ENCODE measurements at places on chromosomes 1 and 21.
A peak's percentile ranks its signal among the peaks of the same experiment; 100 is the strongest.

DNA sequence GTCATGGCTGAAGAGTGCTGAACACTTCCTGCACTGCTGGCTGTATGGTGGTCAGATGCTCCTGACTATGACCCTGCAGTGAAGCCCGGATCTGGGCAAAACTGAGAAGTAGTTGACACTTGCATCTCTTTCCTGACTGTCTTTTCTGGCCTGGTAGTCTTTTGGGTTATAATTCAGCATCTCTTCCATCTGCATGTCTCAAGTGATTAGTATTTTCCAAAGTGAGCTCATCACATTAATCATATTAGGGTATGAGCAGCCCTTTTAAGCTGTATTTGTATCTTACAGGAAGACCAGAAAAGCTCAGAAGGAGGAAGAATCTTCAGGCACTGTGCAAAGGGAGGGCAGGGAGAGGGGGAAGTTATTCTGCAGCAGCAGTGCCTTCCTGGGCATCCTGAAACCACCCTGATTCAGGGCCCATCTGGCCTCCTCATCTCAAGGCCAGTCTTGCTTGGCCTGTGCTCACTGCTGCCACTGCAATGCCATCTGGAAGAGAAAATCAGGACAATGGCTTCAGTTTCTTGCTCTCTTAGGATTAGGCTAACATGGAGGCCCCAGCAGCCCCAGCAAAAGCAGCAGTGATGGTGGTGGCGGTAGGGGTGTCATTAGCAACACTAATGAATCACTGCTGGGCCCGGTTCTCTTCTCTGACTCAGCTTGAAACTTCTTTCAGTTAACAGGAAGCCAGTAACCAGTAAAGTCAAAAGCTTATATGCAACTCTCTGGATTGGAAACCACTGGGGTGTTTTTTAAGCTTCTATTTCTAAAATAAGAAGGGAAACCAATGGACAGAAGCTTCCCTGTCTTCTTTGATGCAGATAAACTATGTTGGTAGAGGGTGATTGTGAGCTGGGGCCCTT, 63.3 kb upstream of the WDR26 start:
- peak; percentile 53 for DNase-seq

DNA sequence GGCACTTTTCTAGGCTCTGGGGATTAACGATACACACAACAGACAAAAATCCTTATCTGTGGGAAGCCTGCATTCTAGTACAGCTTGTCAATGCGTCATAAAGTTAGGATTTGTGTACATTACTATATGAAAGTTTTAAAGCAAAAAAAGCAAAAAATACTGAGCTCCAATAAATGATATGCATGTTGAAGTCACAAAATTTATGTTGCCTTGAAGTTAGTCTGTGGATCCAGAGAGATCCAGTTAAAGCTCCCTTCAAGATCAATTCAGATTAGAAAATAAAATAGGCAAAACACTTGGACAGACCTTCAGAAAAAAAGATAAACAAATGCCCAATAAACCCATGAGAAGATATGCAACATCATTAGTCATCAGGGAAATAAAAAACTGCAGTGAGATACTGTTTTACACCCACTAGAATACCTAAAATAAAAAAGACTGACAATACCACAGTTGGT, 33.1 kb upstream of the KCNQ4 start:
- DNase-seq: no peak

DNA sequence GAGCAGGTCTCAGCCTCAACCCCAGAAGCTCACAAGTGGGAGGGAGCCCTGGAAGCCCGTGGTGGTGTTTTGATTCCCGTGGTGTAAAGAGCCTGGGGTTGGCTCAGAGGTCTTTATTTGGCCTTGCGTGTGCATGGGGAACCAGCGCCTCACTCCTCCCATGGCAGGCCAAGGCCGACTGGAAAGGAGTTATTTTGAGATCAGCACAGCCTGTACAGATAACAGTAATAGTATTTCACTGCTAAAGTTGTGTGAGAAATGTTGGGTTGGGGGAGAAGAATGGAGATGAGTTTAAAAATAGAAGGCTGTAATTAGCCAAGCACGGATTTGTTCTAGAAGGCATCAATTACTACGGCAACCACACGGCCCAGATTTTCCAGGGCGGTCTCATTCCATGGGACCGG, 186.5 kb downstream of the DYRK1A start:
- DNase-seq: no peak

DNA sequence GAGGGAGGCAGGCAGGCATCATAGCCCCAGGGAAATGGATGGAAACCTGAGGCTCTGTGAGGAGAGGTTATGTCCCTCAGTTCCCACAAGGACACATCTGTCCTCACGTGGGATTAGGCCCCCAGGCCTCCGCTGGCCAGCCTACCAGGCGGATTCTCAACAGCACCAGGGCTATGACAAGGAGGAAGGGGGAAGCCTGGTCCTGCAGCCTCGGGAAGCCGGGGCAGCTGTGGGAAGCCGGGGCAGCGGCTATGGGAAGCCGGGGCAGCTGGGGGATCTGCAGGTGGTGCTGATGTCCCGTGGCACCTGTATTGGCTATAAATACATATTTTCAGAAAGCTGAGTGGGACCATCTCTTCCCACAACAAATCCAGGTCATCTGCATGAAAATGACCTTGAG, 19.7 kb downstream of the BSND start:
- DNase-seq: no peak

DNA sequence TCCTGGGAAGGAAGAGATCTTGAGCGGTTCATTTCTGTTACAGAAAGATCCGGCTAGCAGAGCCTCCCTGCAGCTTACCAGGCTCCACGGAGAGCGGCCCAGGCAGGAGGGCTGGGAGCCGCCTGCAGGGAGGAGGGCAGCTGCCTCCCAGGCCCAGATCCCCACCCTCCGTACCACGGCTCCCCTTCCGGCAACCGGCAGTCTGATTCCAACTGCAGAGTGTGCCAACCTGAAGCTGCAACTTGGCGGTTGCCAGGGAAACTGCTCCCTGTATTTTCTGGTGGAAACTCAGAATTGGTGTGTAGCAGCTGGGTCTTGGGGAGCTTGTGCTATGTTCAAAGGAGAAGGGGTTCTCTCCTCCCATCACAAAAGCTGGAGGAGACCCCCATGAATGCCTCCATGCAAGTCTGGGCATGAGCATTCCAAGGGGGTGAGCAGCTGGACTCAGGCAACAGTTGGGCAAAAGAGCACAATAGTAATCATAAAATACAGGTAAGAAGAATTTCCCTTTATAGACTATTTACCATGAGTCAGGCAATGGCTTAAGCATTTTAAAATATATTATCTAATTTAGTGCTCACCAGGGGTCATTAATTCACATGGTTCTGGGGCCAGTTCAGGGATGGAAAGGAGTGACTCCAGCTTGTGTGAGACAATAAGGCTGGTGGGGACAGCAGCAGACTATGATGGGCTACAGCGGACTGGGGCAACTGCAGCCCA, 46.1 kb upstream of the KAZN start:
- no peak for DNase-seq

GRCh38 chr1:112991402-112992120, 35.6 kb upstream of the SLC16A1 start:
- no peak for DNase-seq

DNA sequence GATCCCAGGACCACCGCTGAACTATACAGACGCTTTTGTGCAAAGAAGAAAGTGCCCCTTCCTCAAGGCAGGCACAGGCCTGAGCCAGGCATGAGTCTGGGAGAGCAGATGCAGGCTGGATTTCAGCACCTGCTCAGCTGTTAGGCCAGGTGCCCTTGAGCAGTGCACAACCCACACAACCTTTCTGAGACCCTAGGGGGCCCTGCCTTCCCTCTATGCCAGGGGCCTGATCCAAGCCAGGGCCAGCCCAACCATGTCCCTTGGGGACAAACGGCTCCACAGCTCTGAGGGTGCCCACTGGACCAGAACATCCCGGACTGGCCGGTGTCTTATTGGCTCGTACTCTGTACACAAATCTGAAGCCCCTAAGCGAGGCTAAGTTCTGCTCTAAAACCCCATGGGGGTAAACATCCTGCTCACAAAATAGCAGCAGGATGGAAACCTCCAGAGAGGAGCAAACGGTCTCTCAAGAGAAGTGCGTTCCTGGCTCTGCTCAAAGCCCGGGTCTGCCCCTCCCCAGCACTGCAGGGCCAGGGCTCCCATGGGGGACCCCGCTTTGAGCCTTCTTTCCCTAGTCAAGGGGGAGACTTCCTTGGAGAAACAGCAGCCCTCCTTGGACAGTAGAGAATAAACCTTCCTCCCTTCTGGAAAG, 275.1 kb downstream of the NPHP4 start:
- DNase-seq: no peak

DNA sequence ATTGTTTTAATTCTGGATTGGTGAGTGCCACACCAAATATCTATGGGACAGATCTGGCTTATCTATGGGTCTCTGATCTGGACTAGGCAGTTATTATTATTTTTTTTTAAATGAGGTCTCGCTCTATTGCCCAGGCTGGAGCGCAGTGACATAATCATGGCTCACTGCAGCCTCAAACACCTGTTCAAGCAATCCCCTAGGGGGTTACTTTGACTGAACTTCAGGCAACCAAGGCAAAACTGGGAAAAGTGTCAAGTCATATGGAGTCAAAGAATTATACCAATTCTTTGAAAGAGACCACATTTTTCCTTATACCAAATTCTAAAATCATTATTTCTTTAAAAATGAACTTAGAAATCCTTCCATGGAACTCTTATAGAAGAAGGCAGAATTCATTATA, 129.1 kb upstream of the HOOK1 start:
- no peak for DNase-seq

DNA sequence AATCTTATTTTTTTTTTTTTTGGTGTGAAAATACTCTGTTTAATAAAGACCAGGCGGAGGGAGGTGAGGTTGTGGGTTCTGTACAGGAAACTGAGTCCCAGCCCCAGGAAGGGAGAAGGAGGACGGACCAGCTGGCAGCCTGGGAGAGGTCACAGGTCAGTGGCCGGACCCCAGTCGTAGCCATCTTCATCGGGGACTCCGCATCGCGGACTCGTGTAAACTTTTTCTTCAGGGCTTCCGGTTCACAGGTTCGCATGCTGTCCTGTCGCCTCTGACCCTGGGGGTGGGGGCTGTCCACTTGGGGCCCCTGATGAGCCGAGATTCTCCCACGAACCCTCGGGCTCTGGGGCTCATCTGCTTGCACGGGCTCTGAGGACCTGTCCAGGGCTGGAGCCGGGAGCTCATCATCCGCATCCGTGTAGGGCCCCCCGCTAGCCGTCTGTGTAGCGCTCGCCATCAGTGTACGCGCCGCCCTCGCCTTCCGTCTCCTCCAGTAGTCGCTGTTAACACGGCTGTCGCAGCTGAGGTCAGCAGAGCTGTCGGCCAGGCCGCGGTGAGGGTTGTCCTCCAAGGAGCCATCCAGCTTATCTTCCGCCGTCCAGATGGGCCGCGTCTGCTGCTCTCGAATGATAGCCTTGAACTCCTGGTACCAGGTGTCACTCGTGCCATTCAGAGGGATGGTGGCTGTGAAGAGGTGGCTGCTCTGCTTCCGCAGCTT, 975.7 kb upstream of the PRMT6 start:
- no peak for DNase-seq

DNA sequence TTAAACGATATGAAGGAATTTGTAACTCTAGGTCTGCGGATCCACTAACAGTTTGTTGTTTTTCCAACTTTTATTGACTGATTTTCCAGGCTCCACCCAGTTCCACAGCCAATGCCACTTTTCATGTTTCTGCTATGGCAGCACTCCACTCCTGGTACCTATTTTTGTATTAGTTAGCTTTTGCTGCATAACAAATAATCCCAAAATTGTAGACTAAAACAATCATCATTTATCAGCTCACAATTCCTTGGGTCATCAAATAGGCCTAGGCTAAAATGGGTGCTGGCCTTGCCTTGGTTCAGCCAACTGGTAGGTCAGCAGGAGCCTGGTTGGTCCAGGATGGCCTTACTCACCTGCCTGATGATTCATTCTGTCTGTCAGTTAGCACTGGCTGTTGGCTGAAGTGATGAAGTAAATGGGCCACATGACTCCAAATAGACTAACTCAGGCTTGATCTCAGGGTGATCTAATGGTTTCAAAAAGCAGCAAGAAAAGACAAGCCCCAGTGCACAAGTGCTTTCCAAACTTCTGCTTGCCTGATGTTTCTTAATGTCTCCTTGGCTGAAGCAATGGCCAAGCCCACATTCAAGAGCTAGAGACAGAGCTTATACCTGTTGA, 3.2 kb upstream of the C8B start:
- DNase-seq: no peak
